Muscle of arm (tissue), 14 donors: ENCODE measurements at places on chromosomes 16 and 17. TPM values are rescaled to one million over a fixed set of nuclear protein-coding genes. Genes with fewer than 3 reads are reported as not detected.

GRCh38 chr17:37158290-37158689 lies 209.5 kb downstream of the AATF start:
- no peak for DNase-seq

DNA sequence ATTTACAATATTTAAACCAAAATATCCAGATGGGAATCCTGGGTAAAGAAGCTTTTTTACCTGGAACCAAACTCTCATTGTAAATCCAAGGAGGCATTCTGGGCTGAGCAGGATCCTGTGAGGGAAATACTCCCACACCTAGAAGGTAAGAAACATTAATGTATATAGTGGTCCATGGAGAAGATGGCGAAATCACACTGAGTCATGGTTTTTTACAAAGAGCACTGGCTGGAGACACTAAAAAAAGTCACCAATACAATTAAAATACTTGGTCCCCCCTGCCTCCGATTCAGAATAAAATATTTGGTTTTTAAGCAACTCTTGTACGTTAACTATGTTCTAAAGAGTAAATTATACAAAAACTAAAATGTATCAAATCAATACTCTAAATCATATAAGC lies 32.9 kb downstream of the SYNRG start:
- no peak for DNase-seq

KRT40 gene
- 5.1 TPM for polyA plus RNA-seq

DNA sequence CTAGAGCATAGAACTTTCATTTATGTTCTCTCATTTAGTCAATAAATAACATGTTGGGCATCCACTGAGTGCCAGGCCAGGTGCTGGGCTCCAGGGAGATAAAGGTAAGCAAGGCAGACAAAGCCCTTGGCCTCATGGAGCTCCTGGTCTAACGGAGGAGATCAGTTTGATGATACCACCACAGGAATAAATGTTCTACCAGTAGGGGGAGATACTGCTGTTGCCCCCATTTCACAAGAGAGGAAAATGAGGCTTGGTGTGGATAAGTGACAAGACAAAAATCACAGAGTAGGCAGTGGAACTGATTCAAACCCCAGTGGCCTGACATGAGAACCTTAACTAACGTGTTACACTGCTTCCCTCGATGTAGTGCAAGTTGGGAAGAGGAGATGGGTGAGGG lies 80.4 kb upstream of the ERCC4 start:
- DNase-seq = no peak

DNA sequence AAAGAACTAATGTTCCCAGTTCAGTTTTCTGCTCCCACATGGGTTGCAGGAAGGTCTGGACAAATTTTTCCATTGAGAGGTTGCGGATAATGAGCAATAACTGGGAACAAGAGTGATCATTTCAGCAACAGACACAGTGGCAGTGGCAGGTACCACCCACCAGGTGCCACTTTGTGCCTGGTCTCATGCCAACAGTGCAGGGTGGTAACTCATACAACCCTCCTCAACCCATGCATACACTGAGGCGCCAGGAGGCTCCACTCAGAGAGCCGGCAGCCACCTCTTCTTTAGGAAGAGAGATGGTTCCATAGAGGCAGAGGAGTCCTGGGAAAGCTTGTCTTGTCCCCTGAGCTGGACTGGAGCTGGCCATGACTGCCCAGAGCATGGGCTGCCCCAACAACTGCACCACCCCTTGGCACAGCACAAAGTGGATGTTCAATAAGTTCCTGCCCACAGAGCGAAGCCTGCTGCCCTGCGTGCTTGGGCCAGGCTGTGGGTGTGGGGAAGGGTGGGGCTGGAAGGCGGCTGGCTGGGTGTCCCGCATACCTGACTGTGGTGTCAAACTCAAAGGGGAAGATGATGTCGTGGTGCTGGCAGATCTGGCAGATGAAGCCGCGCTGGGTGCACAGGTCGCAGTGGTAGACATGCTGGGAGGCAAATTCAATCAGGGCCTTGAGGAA lies 6.4 kb upstream of the ARHGAP27 start:
- no peak for DNase-seq

DNA sequence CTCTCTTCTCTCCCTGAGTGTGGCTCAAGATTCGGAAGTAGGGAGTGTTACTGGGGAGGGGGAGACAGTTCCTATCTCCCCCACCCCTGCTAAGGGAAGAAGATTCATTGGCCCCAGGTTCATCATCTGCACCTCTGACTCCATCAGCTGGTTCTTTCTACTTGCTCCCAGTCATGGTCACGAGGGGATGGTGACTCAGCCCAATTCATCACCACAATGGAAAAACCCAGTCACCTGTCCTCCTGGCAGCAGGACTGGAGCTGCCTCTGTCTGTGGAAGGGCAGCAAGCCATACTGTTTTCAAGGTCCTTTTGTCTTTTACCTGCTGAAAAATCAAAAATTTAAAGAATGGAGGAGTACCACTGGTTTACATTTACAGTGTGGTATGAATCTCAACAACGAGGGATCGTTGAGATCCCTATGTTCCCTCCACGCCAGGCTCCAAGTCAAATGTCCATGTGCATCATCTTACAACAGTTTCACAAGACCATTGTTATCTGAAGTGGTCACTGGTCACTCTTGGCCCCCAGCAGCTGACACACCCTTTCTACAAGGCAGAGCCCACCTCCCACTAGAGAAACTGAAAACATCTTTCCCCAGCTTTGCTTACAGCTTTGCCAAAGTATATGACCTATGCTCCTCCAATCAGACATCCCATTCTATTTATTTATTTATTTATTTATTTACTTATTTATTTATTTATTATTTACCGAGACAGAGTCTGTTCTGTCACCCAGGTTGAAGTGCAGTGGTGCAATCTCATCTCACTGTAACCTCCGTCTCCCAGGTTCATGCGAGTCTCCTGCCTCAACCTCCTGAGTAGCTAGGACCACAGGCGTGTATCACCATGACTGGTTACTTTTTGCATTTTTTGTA lies 40.4 kb upstream of the NDRG4 start:
- no peak for DNase-seq

NACA2 gene
- 1.3 TPM for polyA plus RNA-seq

SLC5A10 gene
- 0.14 TPM for polyA plus RNA-seq
